Stimulated activated CD8-positive, alpha-beta memory T cell treated with anti-CD3 and anti-CD28 coated beads, Interleukin-7, amount 100 ng/mL, for 1 hour (primary cell): ENCODE measurements at places on chromosomes 2 and 18.

- DNase-seq, result no peak
Measured at GRCh38 chr2:157479081-157480027, 35.5 kb upstream of the CYTIP start.

- DNase-seq, result no peak
Measured at GRCh38 chr18:9787036-9787435, 78.9 kb downstream of the RAB31 start.

DNA sequence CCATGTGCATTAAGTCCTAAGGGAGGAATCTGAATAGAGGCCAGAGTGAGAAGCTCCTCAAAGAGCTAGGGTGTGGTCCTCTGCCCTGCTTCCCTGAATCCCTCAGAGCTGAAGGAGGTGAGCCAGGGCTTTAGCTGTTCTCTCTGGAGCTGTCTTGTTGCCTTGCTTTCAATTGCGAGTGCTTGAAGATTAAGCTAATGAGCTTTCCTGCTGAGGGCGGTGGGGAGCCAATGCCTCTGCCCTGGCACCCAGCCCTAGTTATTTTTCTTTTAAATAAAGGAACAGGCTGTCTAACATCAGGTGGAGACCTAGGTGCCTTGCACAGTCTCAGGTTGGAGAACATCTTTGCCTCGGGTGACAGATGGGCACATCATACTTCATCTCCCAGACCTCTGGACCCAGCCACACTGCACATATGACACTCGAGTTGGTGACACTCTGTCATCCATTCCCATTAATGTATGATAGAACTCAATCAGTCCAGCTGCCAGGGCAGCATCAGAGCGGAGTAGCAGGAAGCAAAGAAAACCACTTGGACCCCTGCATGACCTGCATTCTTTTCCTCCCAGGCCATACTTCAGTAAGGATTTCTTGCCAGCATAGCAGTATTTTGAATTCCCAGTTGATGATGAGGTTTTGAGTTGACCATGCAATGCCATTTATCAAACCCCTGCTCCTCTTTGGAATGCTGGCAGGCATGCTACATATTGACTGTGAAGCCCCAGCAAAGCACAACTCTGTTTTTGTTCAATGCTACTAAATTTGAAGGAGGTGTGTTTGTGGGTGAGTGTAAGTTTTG lies 292.7 kb downstream of the RNF144A start:
- DNase-seq, result no peak

- DNase-seq, result no peak
Measured at GRCh38 chr2:172162739-172163336, 60.1 kb upstream of the DLX2 start.

GRCh38 chr2:207372483-207372882 lies 157.3 kb upstream of the CREB1 start:
- no peak for DNase-seq

GRCh38 chr2:47155091-47155876 lies at the start of gene STPG4:
Gene STPG4, minus strand, starts transcription at chr2:47155308. Its CDS starts 57 bp downstream, at chr2:47155251.
- no peak for DNase-seq

DNA sequence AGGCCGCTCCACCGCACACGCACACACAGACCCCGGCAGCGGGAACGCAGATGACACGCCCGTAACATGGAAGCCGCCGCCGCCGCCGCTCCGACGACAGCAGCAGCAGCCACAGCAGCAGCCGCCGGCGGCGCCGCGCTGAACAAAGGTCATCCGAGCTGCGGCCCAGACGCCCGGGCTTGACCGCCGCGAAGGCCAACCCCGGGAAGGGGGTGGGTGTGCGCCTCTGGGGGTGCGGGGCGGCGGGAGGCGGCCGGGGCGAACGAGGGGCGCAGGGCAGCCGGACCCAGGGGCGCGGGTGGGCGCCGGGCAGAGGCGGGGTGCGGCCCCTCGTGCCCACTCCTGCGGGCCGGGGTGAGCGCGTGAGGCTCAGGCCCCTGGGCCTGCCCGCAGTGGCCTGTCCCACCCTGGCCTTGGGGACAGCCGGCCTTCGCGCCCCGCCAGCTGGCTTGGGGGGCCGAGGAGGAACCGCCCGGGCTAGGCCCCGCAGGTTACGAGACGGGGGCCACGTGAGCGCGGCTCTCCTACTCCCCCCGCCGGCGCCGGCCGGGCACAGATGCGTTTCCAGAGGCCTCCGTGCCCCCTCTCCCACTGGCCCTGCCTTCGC lies 1.0 kb upstream of the ZNF532 start:
- DNase-seq, result no peak

- DNase-seq, result no peak
Measured at GRCh38 chr2:8392098-8392866, 289.6 kb upstream of the ID2 start.

GRCh38 chr2:30759481-30759880 lies 47.8 kb downstream of the CAPN13 start:
- no peak for DNase-seq

DNA sequence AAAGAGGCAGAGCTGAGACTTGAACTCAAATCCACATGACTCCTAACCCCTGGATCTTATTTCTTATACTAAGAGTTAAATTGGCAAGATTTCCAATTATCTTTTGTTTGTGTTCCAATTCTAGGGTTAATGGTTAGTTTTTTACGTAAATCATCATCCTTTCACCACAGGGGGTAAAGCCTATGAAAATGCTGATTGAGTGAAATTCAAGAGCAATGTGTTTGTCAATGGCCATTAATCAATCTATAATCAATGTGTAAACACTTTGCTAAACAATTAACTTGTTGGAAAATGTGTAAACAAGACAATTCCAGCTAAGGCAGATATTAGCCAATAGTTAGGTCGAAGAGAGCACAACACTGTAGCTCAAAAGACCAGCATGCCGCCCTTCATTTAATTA lies 376.5 kb upstream of the ACVR2A start:
- no peak for DNase-seq

- DNase-seq, result no peak
Measured at GRCh38 chr18:32469190-32469651, 1.5 kb downstream of the GAREM1 start.

GRCh38 chr2:20351555-20352229 lies 1.0 kb upstream of the PUM2 start:
- DNase-seq, result no peak

DNA sequence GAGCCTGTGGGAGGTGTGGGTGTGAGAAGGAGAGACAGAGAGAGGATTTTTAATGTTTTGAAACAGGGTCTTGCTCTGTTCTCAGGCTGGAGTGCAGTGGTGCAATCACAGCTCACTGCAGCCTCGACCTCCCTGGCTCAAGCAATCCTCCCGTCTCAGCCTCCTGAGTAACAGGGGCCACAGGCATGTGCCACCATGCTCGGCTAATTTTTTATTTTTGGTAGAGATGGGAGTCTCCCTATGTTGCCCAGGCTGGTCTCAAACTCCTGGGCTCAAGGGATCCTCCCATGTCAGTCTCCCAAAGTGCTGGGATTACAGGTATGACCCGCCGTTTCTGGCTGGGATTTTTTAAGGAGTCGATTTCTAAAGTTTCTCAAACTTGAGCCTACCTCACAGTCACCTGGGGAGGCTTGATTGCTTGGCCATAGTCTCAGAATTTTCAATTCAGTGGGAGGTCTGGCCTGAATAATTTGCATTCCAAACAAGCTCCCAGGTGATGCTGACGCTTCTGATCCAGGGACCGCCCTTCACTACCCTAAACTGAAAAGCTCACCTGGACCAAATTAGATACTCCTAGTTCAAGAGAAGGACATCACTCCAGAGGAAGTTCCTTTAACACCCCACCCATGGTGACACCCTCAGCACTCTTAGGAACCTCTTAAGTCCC lies 70.8 kb upstream of the SLC1A4 start:
- DNase-seq, result no peak

DNA sequence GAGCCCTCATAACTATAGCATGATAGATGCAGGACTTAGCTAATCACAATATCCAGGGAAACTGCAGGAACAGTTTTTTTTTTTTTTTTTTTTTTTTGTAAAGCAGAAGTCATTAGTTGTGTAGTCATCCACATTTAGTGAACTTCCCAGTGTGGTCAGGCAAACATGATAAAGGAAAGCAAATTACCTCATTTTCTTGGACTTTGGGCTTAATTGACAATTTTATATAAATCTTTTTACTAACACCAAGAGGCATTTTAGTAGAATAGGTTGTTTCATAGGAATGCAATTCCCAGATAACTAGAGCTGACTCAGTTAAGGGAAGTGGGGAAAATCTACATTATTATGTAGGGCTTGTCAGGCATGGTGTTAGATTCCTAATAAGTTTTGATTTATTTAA lies 142.7 kb upstream of the GCFC2 start:
- DNase-seq, result no peak

DNA sequence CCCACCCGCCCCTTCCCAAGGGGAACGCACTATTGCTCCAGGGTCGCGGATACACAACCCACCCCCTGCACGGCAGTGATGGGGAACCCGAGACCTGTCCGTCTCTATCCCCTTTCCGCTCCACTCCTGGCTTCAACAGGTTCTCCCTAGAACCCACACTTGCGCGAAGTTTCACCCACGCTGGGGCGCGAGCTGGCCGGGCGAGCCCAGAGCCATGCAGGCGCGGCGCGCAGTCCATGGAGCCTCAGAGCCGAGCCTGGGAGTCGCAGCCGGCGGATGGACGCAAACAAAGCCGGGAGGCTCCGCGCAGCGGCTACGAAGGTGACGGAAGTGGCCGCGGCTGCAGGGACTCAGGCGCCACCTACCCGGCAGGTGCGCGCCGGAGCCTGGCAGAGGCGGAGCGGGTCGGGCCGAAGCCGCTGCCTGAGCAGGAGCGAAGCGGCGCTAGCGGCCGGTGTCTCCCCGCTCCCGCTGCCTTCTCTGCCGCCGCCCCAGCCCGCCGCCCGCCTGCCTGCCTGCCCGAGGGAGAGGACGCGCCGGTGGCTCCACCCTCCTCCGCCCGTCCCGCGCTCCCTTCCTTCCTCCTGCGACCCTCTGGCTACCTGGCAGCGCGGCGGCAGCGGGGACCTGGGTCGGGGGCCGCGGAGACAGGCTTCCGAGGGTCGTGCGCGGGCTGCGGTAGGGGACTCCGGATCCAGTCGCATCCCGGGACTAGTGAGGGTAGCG lies 14.0 kb downstream of the ALPG start:
- no peak for DNase-seq

- no peak for DNase-seq
Measured at GRCh38 chr2:73451263-73451972, 65.8 kb downstream of the ALMS1 start.

GRCh38 chr18:6486764-6487426 lies 72.2 kb upstream of the L3MBTL4 start:
- no peak for DNase-seq

- no peak for DNase-seq
Measured at GRCh38 chr18:22387787-22388186, 29.9 kb downstream of the CTAGE1 start.

DNA sequence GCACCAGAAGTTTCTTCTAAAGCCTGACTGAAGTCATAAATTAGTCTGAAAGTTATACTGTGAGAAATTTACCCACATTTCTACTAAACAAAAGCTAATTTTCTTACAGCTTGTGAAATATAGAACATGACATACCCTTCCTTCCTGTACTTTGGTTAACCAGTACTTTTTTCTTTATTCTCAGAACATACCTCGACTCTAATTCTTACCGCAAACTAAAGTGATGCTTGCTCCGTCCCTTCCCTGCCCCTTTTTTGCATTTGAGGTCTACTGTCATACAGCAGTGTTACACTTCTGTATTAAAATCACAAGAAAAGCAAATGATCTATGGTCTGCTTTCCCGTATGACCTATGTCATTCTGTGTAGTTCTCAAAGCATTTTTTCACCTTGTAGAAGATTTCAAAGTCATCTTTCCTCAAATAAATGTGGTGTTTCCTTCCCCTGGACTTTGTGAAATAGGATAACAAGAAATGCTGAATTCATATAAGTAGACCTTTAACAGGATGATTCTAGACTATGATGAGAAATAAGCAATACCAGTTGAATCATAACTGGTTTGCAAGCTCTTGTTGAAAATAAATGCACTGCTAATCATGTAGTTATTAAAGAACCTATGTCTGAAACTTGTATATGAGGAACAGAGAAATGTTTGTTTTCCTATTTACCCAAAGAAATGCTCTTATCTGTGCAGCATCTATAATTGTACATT lies 30.4 kb downstream of the CYTIP start:
- peak; percentile 27 for DNase-seq

DNA sequence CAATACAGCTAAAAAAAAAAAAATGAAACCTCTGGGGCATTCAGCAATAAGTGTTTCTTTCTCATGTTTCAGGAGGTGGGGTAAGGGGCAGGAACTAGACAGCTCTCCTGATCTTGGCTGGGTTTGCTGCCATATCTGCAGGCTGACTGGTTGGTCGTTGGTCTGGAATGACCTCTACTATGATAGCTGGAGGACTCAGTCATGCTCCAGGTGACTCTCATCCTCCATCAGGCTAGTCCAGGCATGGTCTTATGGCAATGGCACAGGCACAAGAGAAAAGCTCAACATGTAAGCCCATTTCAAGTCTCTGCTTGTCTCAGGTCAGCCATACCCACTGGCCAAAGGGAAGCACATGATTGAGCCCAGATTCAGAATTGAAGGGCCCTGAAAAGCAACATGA lies 9.5 kb upstream of the SLC1A4 start:
- no peak for DNase-seq

DNA sequence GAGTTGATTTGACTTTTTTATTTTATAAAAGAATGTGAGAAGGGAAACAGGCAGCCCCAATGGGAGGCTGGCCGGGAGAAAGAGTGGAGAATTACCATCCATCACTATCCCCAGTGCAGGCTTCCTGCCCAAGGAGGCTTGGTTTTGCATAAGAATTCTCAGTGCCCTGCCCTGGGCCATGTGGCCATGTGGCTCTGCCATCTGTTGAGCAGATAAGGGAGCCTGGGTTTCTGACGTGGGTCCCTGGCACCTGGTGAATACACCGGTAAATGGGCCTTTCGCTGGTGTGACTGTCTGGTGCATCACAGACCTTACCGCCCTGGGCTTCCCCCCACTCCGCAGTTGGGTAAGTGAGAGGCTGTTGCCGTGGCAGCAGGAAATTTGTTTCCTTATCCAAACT lies 54.5 kb upstream of the TMEM163 start:
- no peak for DNase-seq

DNA sequence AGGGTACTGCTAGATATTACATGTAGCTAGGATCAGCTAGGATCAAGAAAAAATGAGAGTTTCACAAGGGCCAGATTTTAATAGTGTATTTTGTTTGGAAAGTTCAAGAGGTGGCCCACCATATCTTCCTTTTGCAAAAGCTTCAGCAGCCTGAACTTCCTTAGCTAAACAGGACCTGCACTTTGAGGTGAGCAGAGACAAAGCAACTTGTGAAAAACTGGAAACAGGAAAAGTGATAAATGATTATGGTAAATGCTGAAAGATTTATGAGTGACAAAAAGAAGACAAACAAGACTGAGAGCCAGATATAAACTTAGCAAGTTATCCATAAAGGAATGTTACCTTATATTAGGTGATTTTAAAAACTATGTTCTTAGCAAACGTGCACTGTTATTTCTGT lies 123.6 kb downstream of the ZNF521 start:
- no peak for DNase-seq
